ENCODE measurements at places on chromosomes 11 and 22.
A peak's percentile ranks its signal among the peaks of the same experiment; 100 is the strongest.

DNA sequence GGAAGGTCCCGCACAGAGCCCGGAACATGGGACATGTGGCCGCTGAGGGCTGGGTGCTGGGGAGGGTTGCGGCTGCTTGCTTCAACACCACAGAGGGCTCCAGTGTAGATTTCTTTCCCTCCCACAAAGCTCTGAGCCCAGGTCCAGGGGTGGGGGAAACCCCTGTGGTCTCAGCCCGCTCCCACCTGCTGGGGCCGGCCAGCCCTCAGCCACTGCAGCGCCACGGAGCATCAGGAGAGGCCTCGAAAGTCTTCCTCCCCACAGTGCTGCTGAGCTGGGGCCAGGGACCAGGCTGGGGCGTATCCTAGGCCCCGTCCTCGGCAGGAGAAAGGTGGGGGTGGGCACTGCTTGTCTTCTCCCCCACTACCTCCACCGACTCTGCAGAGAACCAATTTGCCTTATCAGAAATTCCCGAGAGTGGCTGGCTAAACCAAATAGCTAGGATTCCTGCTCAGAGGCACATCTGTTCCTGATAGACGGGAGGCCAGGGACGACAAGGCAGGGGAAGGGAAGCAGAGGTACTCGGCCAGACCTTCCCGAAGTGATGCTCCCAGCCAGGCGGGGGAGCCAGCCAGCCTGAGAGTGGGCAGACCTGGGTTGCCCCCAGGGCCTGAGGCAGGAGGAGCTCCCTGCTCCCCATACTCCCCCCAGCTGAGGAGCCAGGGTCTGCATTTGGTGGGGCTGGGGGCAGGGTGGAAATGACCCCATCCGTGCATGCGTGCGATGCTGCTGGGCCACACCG, 18.7 kb downstream of the IGF2 start:
- no peak for DNase-seq
- H3K4me1 ChIP-seq: 0 out of 2 replicates have a peak, but pooled peaks cover 4% of the 10 kb centered on the region
- peaks cover 67% of the 10 kb centered on the region for H3K27me3 ChIP-seq
- no peak overlapping the region for H3K4me3 ChIP-seq
- no peaks in the 10 kb centered on the region for H3K36me3 ChIP-seq
- no peak overlapping the region for H3K27ac ChIP-seq

DNA sequence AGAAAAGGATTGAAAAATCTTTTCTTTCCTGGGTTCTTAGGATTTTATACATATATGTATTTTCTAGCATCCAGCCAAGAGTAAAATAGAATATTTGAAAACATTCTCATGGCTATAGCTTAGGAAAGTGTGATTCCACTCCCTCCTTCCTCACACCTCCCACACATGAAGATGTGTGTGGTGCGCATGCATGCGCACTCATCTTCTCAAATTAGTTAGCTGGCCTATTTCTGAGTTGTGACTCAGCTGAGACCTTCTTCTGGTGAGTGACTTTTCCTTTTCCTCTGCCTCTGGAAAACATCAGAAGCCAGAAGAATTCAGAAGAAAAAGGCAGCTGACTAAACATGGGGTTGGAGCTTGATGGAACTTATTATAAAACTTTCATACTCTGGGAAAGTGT, 149.8 kb downstream of the OR4C45 start:
- H3K27ac ChIP-seq: no peak overlapping the region
- H3K4me3 ChIP-seq: no peak overlapping the region
- no peaks in the 10 kb centered on the region for H3K27me3 ChIP-seq
- DNase-seq: no peak
- H3K36me3 ChIP-seq: no peaks in the 10 kb centered on the region
- 0 out of 2 replicates have a peak, but pooled peaks cover 4% of the 10 kb centered on the region for H3K4me1 ChIP-seq

DNA sequence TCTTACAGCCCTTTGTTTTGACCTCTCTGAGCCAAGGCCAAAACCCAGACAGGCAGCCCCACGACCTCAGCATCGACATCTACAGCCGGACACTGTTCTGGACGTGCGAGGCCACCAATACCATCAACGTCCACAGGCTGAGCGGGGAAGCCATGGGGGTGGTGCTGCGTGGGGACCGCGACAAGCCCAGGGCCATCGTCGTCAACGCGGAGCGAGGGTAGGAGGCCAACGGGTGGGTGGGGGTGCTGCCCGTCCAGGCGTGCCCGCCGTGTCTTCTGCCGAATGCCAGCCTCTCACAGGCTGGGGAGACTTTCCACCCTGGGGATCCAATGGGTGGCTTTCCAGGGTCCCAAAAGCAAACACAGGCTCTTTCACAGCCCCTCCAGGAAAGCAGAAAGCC, 37.1 kb upstream of the PPP6R3 start:
- H3K4me1 ChIP-seq: no peaks in the 10 kb centered on the region
- H3K27ac ChIP-seq: no peak overlapping the region
- no peak overlapping the region for H3K4me3 ChIP-seq

- H3K36me3 ChIP-seq: no peaks in the 10 kb centered on the region
- no peaks in the 10 kb centered on the region for H3K4me1 ChIP-seq
- peaks cover 96% of the 10 kb centered on the region for H3K27me3 ChIP-seq
- no peak overlapping the region for H3K4me3 ChIP-seq
- no peak for DNase-seq
Observed at GRCh38 chr22:48897645-48898370, 929.9 kb downstream of the BRD1 start.

- H3K27ac ChIP-seq: no peak overlapping the region
- H3K4me1 ChIP-seq: no peaks in the 10 kb centered on the region
- H3K4me3 ChIP-seq: no peak overlapping the region
- DNase-seq: no peak
- H3K27me3 ChIP-seq: no peaks in the 10 kb centered on the region
Observed at GRCh38 chr11:29129844-29130243, 887.0 kb downstream of the KCNA4 start.

GRCh38 chr11:66366844-66367477, 4.6 kb downstream of the SLC29A2 start:
- peaks cover 78% of the 10 kb centered on the region for H3K27me3 ChIP-seq
- no peak overlapping the region for H3K27ac ChIP-seq
- no peaks in the 10 kb centered on the region for H3K4me1 ChIP-seq

DNA sequence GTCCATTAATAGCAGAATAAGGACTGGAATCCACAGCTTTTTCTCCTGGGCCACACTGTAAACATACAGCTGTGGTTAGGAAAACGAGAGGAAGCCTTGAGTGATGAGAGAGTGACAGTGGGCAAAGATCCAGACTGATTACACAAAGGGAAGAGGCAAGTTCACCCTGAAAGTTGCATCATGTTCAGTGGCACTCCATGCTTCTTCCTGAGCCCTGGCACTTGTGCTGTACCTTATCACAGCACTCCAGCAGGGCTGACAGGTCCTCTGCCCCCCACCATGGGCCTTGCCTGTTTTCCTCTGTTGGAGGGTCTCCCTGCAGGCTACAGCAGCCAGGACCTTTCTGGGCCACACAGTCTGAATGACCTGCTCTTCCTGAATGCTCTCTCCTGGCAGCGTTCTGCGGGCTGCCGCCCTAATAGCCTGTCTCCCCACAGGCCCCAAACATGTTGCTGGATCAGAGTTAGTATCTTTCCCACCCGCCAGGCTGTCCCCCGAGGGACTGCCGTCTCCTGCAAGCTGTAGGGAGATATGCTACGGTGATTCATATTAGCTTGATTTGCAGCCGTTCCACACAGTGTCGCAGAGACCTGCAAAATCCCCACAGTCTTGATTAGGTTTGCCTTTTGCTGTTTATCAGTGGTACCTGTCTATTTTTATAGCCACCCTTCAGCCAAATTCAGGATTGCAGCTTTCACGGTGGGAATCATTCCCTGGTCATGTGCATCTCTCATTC, 60.2 kb downstream of the NTM start:
- no peaks in the 10 kb centered on the region for H3K4me1 ChIP-seq
- no peak for DNase-seq
- no peak overlapping the region for H3K4me3 ChIP-seq
- no peak overlapping the region for H3K27ac ChIP-seq
- no peaks in the 10 kb centered on the region for H3K27me3 ChIP-seq

DNA sequence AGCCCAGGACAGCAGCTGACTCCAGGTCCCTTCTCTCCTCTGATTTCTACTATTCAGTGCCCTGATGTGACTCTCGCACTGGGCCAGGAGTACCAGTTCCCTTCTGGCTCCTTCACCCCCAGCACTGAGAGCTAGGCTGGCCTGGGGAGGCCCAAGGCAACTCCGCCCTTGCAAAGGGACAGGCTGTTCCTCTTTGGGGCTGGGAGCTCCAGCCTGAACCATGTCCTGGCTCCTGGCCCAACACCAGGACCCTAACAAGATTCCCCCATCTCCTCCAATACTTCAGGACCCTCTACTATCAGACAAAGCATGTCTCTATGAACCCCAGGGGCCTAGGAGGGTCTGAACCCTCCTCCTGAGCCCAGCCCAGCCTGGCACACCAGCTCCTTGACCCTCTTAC, 12.5 kb downstream of the CREB3L1 start:
- H3K27me3 ChIP-seq: peaks cover 33% of the 10 kb centered on the region
- H3K36me3 ChIP-seq: no peaks in the 10 kb centered on the region
- DNase-seq: no peak
- H3K4me3 ChIP-seq: no peak overlapping the region
- H3K4me1 ChIP-seq: no peaks in the 10 kb centered on the region

DNA sequence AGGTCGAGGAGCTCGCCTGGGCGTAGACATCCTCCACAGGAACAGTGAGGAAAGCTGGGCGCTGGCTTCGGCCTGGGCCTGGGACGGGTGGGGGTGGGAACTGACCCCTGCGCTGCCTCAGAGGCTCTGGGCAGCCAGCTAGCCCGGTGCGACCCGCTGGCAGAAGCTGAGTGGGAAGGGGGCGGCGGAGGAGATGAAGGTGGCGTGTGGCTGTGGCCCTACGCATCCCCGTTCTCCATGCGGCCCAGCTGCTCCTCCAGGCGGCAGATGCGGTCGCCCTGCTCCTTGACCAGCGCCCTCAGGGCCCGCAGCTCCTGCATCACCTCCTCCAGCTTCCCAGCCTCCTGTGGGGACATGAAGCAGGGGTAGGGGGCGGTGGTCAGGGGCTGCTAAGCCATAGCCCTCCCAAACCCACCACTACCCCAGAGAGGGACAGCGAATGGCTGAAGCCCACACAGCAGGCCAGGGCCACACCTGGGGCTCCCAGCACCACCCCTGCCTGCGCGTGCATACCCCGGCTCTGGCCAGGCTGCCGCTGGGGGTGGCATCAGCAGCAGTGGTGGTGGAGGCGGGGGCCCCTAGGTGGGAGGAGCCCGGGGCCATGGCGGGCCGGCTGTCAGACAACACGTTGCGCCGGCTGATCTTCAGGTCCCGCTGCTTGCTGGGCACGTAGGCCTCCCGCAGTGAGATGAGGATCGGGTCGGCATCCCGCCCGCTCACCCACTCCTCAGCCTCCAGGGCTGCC, 848 bp upstream of the PTPRCAP start:
- H3K4me3 ChIP-seq: no peak overlapping the region
- H3K4me1 ChIP-seq: no peaks in the 10 kb centered on the region
- H3K27ac ChIP-seq: no peak overlapping the region
- H3K36me3 ChIP-seq: no peaks in the 10 kb centered on the region

DNA sequence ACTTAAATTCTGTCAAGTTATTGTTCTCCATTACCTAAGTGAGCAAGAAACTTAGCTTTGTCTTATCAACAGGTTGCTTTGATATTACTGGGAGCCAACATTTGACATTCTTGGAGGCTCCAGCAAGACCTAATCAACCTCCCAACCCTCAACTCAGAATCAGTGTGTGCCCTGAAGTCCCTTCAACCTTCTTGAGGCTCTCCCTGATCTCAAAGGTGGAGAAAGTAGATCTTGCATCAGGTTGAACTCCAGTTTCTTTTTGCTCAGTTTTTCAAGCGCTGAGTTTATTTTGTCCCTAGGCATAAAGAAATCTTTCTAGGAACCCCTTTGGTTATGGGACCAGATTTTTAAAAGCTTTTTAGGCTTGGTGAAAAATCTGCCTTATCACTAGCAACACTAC, 1.4 kb downstream of the FAM111A start:
- peaks cover 7% of the 10 kb centered on the region for H3K36me3 ChIP-seq
- H3K27me3 ChIP-seq: no peaks in the 10 kb centered on the region
- H3K4me1 ChIP-seq: peaks cover 21% of the 10 kb centered on the region
- H3K27ac ChIP-seq: peak overlapping the region; percentile 88
- DNase-seq: no peak

DNA sequence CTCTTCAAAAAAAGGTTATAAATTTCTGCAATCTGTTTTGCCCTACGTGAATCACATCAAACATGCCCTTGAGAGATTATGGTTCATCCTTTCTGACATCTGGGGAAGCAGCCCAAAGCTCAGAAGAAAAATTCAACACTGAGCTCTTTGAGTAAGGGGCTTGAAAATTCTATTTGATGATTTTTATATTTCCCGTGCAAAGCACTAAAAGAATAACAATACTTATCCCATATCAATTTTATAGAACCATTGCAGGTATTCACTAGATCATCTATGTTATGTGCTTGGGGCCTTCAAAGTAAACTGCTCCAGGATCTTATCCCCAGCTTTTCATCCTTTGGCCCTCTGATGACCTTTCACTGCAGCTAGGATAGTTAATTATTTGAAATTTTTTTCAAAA, 966.9 kb upstream of the CNTN5 start:
- H3K4me1 ChIP-seq: no peaks in the 10 kb centered on the region
- no peaks in the 10 kb centered on the region for H3K27me3 ChIP-seq
- H3K36me3 ChIP-seq: no peaks in the 10 kb centered on the region
- no peak overlapping the region for H3K4me3 ChIP-seq

DNA sequence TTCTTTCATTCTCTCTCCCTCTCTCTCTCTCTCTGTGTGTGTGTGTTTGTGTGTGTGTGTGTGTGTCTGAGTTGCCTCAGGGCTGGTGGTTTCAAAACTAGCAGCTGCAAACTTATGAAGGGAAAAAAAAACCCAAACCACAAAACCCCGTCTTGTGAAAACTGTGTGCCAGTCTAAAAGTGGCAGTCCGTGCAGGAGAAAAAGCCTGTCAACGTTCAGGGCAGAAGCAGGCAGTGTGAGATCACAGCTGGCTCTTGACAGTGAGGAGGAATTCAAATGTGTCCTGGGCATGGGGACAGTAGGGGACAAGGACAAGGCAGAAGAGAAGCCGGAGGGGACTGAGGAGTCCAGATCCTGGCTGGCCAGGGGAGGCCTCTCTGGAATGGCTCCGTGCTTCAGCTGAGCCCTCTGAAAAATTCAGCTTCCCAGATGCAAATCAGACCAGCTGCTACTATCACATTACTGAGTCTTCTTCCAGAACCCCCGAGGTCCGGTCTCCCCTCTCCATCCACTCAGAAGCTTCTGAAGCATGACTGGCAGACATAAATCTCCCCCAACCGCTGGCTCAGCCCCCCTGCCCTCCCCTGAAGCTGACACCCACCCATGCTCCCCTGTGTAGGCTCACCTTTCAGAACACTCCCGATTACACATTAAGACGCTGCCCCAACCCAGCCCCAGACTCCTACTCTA, 31.9 kb downstream of the FLI1 start:
- peak; percentile 97 for DNase-seq
- peaks cover 94% of the 10 kb centered on the region for H3K4me1 ChIP-seq
- H3K4me3 ChIP-seq: peak overlapping the region; percentile 47
- H3K36me3 ChIP-seq: no peaks in the 10 kb centered on the region
- H3K27ac ChIP-seq: peak overlapping the region; percentile 99
- H3K27me3 ChIP-seq: no peaks in the 10 kb centered on the region

DNA sequence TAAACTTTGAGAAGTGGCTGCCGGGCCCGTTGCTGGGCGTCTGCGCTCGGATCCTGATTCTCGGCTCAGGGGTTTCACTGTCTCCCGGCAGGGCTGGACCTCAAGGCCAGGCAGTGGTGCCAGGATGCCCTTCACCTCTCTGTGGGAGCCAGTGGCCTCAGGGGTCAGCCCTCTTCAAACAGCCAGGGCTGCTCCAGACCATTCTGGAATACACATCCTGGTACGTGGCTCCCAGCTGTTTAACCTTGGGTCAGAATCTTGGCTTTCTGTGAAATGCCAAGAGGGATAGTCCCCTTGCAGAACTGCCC, 70.5 kb downstream of the MPPED1 start:
- no peaks in the 10 kb centered on the region for H3K4me1 ChIP-seq
- no peaks in the 10 kb centered on the region for H3K36me3 ChIP-seq
- no peak overlapping the region for H3K4me3 ChIP-seq
